ENCODE measurements at places on chromosomes 16 and 17.

- H3K27ac ChIP-seq = no peak overlapping the region
- H3K27me3 ChIP-seq = peaks cover 1% of the 10 kb centered on the region
- DNase-seq = peak; percentile 26
- H3K4me3 ChIP-seq = no peak overlapping the region
- no peaks in the 10 kb centered on the region for H3K4me1 ChIP-seq
- H3K36me3 ChIP-seq = no peaks in the 10 kb centered on the region
These were observed 7.5 kb upstream of the TMEM170A start for GRCh38 chr16:75471723-75472633.

- no peak for DNase-seq
- peaks cover 62% of the 10 kb centered on the region for H3K4me1 ChIP-seq
- H3K27ac ChIP-seq = peak overlapping the region; percentile 29
- no peaks in the 10 kb centered on the region for H3K27me3 ChIP-seq
- peak overlapping the region; percentile 37 for H3K4me3 ChIP-seq
These were observed 36.8 kb downstream of the TNRC6C start for GRCh38 chr17:77995146-77995852.

GRCh38 chr16:80968386-80969113, 38.1 kb downstream of the CMC2 start:
- H3K27ac ChIP-seq = peak overlapping the region; percentile 35
- peaks cover 10% of the 10 kb centered on the region for H3K4me1 ChIP-seq
- H3K4me3 ChIP-seq = no peak overlapping the region
- H3K36me3 ChIP-seq = no peaks in the 10 kb centered on the region

- peaks cover 5% of the 10 kb centered on the region for H3K36me3 ChIP-seq
- peaks cover 4% of the 10 kb centered on the region for H3K27me3 ChIP-seq
- no peak overlapping the region for H3K4me3 ChIP-seq
- no peak for DNase-seq
- no peak overlapping the region for H3K27ac ChIP-seq
- peaks cover 5% of the 10 kb centered on the region for H3K4me1 ChIP-seq
These were observed 18.5 kb upstream of the N4BP1 start for GRCh38 chr16:48628359-48628985.

GRCh38 chr17:4658478-4659305, 17.2 kb upstream of the ALOX15 start:
- no peak overlapping the region for H3K4me3 ChIP-seq
- H3K27ac ChIP-seq = no peak overlapping the region
- peaks cover 2% of the 10 kb centered on the region for H3K36me3 ChIP-seq
- H3K4me1 ChIP-seq = no peaks in the 10 kb centered on the region
- DNase-seq = no peak
- peaks cover 28% of the 10 kb centered on the region for H3K27me3 ChIP-seq

- H3K27me3 ChIP-seq = no peaks in the 10 kb centered on the region
- no peak for DNase-seq
- no peaks in the 10 kb centered on the region for H3K36me3 ChIP-seq
- no peak overlapping the region for H3K4me3 ChIP-seq
- H3K4me1 ChIP-seq = peaks cover 18% of the 10 kb centered on the region
These were observed 130.8 kb upstream of the RCVRN start for GRCh38 chr17:10035885-10036284.

GRCh38 chr16:75089486-75090202, 26.9 kb downstream of the LDHD start:
- no peak overlapping the region for H3K4me3 ChIP-seq
- H3K27me3 ChIP-seq = no peaks in the 10 kb centered on the region
- no peak overlapping the region for H3K27ac ChIP-seq
- H3K4me1 ChIP-seq = no peaks in the 10 kb centered on the region

- H3K27me3 ChIP-seq = peaks cover 19% of the 10 kb centered on the region
- H3K4me1 ChIP-seq = peaks cover 9% of the 10 kb centered on the region
- DNase-seq = no peak
- peaks cover 1% of the 10 kb centered on the region for H3K36me3 ChIP-seq
These were observed 2.0 kb upstream of the AOC3 start for GRCh38 chr17:42849031-42849430.

DNA sequence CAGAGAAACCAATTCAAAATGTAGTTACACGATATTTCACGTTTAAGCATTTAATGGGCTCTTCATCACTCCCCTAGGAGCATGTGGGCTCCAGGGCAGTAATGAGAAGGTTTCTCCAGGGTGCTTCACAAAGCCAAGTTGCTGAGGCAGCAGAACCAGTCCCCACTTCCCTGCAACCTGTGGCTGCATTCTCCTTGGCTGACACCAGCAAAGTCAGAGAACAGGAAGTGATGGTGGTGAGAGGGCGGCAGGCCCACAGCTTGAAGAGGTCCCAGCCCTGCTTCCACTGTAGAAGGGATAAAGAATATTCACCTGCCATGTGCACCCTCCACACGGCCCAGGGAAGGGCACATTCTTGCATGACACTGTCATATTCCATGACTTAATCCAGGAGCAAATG, 133.2 kb downstream of the CBLN1 start:
- DNase-seq = no peak
- no peak overlapping the region for H3K4me3 ChIP-seq
- H3K27me3 ChIP-seq = no peaks in the 10 kb centered on the region
- H3K27ac ChIP-seq = no peak overlapping the region
- no peaks in the 10 kb centered on the region for H3K4me1 ChIP-seq

GRCh38 chr17:57939797-57940196, 15.4 kb downstream of the CUEDC1 start:
- H3K4me3 ChIP-seq = no peak overlapping the region
- H3K36me3 ChIP-seq = no peaks in the 10 kb centered on the region
- peaks cover 23% of the 10 kb centered on the region for H3K27me3 ChIP-seq
- DNase-seq = no peak
- peaks cover 9% of the 10 kb centered on the region for H3K4me1 ChIP-seq

DNA sequence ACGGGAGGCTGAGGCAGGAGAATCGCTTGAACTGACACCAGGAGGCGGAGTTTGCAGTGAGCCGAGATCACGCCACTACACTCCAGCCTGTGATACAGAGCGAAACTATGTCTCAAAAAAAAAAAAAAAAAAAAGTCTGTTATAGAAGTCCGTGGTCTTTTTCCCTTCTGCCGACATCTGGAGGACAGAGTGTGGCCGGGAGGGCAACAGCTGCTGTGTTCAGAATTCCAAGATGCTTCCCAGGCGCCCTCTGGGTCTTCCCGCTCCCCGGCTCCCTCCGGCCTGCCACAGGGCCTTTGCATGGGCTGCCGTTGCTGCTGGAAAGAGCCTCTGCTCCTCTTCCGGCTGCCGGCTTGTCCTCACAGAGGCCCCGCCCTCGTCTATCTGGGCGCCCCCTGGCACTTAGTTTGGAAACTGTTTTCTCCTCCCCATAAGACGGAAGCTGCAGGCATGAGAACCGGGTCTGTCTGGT, 2.4 kb upstream of the CACNA1H start:
- no peak overlapping the region for H3K4me3 ChIP-seq
- H3K4me1 ChIP-seq = no peaks in the 10 kb centered on the region
- DNase-seq = no peak
- peaks cover 8% of the 10 kb centered on the region for H3K27me3 ChIP-seq
- peaks cover 4% of the 10 kb centered on the region for H3K36me3 ChIP-seq
- no peak overlapping the region for H3K27ac ChIP-seq

GRCh38 chr16:88966986-88967829, 9.8 kb downstream of the CBFA2T3 start:
- H3K36me3 ChIP-seq = peaks cover 2% of the 10 kb centered on the region
- H3K4me3 ChIP-seq = peak overlapping the region; percentile 64
- H3K27ac ChIP-seq = no peak overlapping the region
- DNase-seq = no peak
- H3K4me1 ChIP-seq = no peaks in the 10 kb centered on the region

DNA sequence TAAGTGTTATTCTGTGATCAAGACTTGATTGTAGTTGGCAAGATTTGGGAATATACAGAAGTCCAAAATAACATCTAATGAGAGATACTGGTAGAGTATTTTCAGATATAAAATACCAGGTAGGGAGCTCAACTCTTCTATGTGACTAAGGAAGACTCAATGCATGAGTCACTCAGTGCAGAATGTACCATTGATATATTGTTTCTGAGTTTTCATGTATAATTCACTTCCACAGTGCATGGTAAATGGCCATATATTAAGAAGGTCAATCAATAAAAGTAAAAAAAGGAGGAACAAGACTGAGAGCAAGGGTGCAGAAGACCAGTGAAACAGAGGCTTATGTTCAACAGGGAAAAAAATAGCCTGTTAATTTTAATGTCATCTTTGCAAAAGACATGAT, 1387.9 kb downstream of the CDH8 start:
- DNase-seq = no peak
- H3K36me3 ChIP-seq = no peaks in the 10 kb centered on the region
- no peak overlapping the region for H3K27ac ChIP-seq
- H3K4me3 ChIP-seq = no peak overlapping the region

DNA sequence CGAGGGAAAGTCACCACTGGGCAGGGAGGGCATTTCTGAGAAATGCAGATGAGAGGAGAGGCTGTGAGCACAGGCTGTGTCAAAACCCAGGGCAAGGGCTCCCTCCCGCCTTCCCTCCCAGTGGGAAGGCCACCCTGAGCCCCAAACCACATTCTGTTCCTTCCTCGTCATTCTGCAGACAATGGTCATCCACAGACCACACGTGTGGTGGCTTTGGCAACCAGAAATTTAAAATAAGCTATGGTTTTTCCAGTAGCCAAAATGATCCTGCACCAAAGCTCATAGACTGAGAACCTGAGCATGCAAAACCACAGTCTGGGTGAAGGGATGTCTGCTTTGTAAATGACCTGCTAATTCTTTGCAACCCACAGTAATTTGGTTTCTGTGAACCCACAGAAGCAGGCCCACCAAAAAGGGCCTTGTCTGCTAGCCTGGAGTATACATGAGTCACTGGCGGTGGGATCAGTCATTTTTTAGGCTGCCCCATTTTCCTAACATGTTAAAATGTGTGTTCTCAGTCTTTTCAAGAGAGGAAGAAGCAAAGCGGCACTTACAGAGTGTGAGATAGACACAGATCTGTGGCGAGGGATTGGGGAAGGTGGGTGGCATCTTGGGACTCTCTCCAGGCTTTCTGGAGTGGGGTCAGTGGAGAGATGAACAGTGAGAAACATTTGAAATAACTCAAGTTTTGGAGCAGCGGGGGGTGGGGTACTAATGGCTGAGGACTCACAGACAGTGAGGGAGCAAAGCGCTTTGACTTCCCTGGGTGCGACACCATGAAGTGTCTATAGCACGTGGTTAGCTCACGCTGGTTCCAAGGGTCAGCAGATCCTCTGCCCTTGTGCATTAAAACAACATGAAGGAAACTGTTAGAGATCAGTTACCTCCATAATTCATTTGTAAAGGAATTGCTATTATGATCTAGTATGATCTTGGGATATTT, 20.5 kb downstream of the GRB7 start:
- peak overlapping the region; percentile 65 for H3K4me3 ChIP-seq
- H3K27me3 ChIP-seq = no peaks in the 10 kb centered on the region
- H3K27ac ChIP-seq = peak overlapping the region; percentile 89
- H3K36me3 ChIP-seq = peaks cover 45% of the 10 kb centered on the region
- peak; percentile 52 for DNase-seq
- H3K4me1 ChIP-seq = peaks cover 65% of the 10 kb centered on the region

- no peak for DNase-seq
- H3K4me3 ChIP-seq = no peak overlapping the region
- H3K27me3 ChIP-seq = no peaks in the 10 kb centered on the region
- H3K4me1 ChIP-seq = peaks cover 5% of the 10 kb centered on the region
- H3K27ac ChIP-seq = no peak overlapping the region
These were observed 52.5 kb downstream of the ZNF778 start for GRCh38 chr16:89269805-89270665.

GRCh38 chr17:49739641-49740271, 24.2 kb downstream of the FAM117A start:
- peaks cover 81% of the 10 kb centered on the region for H3K4me1 ChIP-seq
- no peaks in the 10 kb centered on the region for H3K27me3 ChIP-seq
- peaks cover 27% of the 10 kb centered on the region for H3K36me3 ChIP-seq
- peak overlapping the region; percentile 98 for H3K27ac ChIP-seq
- H3K4me3 ChIP-seq = peak overlapping the region; percentile 85
- peak; percentile 98 for DNase-seq

DNA sequence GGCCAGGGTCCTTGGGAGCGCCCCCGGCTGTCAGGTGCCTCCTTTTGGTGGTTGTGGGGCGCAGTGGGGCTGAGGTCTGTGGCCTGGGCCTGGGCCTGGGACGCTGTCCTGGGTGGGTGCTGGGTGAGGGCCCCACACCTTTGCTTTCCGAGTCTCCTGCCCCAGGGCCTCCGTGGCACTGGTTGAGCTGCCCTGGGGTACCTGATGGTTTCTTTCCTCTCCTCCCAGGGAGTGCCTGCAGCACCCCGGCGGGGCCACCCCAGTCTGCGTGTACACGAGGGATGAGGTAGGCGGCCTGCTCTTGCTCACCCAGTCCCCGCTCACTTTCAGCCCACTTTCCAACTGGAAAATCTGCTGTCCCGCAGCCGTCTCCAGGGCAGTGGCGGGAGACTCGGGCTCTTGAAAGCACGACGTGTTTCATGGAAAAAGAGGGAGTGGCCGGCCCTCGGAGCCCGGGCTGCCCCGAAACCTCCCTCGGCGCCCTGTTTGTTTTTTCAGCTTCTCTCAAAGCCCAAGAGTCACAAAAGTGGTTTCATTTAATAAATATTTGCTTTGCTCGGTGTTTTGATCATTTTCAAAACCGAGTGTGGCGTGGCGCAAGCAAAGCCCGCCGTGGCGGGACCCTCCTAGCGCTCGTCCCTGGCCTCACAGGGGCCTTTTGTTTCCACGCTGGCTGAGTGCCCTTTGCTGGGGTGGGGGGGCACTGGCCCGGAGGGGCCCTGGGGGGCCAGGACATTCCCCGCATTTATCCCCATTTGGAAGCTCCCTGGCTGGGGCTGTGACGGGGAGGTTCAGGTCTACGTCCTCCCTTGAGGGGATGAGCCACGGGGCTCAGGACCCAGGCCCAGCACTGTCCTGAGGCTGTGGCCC, 17.4 kb downstream of the ASPSCR1 start:
- no peak for DNase-seq
- H3K4me1 ChIP-seq = peaks cover 6% of the 10 kb centered on the region
- H3K4me3 ChIP-seq = no peak overlapping the region
- H3K27ac ChIP-seq = no peak overlapping the region
- H3K27me3 ChIP-seq = no peaks in the 10 kb centered on the region

GRCh38 chr17:78128551-78129350, at the start of gene TMC6:
TMC6 (minus strand) TSS chr17:78128755; CDS start chr17:78126832, 1,923 bp downstream.
- DNase-seq = peak; percentile 53
- peak within 1 kb of the TSS; percentile 100 for H3K4me3 ChIP-seq
- H3K4me1 ChIP-seq = peaks cover 55% of the 10 kb centered on the region
- peaks cover 76% of the 10 kb centered on the region for H3K36me3 ChIP-seq
